ENCODE measurements at places on chromosomes 12 and 14.
A peak's percentile ranks its signal among the peaks of the same experiment; 100 is the strongest.

GRCh38 chr12:1947081-1947480, 28.6 kb upstream of the CACNA2D4 start:
- no peak for DNase-seq

- peak; percentile 6 for DNase-seq
Measured at GRCh38 chr12:62481843-62482540, 15.4 kb downstream of the MON2 start.

- DNase-seq = no peak
Measured at GRCh38 chr12:71935594-71935993, 3.1 kb upstream of the TPH2 start.

- DNase-seq = no peak
Measured at GRCh38 chr12:48999371-49000131, at the start of gene DDN. Gene DDN, minus strand, starts transcription at chr12:48999375. Its CDS starts 88 bp downstream, at chr12:48999287.

- no peak for DNase-seq
Measured at GRCh38 chr14:22973217-22974032, 8.9 kb downstream of the AJUBA start.

GRCh38 chr12:6125310-6125608, 789 bp upstream of the VWF start:
- DNase-seq = no peak

- no peak for DNase-seq
Measured at GRCh38 chr14:44613061-44613712, 106.1 kb upstream of the FSCB start.

GRCh38 chr12:52139579-52140062, 52.2 kb downstream of the KRT80 start:
- no peak for DNase-seq

DNA sequence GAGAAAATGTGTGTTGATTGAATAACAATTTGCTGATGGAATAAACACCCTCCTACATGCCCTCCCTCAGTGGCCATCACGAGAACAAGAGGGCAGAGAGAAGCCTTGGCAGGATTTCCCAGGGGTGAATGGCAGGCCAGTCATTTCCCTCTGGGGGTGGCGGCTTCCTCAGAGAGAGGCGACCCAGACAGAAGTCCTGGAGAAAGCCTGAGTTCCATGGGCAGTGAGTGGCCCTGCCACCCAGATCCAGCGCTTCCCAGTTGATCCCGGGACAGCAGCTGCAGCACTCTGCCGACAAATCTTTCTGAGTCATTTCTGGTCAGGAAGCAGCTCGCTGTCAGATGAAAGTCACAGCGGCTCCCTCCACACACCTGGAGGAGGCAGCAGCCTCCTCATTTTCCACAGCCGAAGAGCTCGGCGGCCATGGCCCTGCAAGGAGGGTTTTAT, 123.0 kb downstream of the SCARB1 start:
- no peak for DNase-seq

DNA sequence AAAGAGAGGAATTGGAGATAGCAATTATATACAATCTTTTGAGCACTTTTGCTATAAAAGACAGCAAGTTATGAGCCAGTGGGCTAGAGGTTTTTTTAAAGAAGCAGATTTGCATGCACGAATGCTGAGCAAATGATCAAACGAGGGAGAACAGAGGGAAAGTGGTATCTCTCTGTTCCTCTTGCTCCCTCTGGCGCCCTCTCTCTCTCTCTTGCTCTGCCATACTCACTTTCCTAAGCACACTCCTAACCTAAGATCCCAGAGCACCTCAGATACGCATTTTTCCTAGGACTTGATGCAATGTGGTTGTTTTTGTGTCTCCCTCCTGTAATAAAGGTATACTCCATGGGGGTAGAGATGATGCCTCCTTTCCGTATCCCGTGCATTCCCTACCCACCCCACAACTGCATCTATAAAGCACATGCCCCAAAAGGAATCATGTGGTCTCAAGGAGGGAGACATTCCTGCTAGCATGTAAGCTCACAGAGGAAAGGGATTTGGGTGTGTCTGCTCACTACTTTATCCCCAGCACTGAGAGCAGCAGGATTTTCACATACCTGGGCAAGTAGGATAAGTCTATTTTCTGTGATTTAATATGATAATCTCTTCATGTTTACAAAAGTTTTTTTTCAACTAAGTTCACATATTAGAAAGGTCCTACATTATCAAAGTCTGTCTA, 270.2 kb downstream of the SSPN start:
- DNase-seq = no peak

- DNase-seq = no peak
Measured at GRCh38 chr12:93022603-93023340, 93.7 kb upstream of the EEA1 start.

GRCh38 chr14:68217791-68218340, 398.3 kb downstream of the RAD51B start:
- no peak for DNase-seq

GRCh38 chr14:53380052-53380866, 227.1 kb upstream of the DDHD1 start:
- no peak for DNase-seq

DNA sequence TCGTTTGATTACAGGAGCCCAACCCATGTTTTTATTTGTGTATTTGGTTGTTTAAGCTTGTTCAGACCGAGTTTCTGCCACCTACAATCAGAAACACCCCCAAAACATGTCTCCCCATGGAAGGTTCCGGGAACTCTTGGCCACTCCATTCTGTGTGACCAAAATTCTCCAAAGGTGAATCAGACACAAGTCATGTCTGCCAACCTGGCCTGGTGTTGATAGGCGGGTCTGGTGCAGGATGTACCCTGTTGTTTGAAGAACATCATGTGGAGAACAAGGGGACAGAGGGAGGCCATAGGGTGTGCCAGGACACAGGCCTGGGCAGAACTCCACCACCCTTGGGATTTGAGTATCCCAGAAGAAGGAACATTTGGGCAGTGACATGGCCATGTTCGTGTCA, 147.1 kb upstream of the MYL2 start:
- DNase-seq = no peak

DNA sequence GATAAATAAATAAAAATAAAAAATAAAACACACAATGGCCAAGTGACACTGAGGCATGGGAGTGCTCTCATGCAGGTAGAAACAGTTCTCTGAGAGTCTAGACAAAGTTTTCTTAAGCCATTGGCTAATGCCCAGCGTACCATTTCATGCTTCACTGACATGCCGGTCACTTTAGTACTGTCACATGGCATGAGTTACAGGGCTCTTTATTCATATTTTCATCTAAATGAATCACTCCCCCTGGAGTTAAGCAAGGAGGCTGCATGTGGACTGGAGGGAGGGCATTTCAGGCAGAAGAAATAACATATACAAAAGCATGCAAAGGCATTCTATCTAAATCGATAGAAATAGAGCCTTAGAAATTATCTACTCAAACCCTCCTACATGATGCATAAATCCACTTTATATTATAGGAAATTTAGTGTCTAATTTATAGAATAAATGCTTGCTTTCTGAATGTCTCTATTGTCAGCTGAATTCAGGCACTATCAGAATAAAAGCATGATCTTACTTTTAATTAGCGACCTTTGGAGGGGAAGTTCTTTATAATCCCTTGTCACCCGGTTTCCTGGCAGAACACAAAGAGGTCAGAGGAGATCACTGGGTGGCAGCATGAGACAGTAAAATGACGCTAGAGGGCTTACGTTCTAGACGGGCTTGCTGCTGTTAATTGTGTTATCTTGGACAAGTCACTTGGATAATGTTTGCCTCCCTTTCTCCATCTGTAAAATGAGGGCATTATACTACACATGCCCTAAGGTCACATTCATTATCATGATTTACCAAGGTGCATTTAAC, 17.5 kb downstream of the DYRK4 start:
- no peak for DNase-seq

DNA sequence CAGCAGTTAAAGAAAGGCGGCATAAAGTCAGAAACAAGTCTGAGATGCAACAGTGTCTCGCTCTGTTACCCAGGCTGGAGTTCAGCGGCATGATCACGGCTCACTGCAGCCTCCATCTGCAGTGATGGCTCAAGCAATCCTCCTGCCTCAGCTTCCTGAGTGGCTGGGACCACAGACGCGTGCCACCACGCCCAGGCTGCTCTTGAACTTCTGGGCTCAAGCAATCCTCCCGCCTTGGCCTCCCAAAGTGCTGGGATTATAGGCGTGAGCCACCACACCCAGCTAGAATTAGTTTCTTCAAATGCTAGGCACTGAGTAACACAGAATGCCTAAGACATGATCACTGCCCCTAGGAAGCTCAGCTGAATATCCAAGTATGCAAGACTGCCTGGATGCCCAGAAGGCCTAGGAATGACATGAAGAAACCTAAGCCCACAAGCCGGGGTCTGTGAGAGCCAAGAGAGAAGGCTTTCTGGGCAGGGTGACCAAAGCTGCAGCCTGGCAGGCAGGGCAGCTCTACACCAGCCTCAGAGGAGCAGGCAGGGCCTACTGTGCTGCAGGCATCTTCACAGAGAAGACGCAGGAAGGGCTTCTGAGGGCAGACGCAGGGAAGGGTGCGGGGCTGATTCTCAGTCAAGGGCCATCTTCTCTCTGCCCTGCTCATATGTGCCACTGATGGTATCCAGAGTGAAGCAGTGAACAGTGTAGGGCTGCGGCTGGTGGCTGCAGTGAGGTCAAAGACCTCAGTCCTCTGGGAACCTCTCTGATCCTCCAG, 4.3 kb upstream of the PPP2R5C start:
- DNase-seq = no peak

GRCh38 chr14:59398841-59399240, 66.3 kb downstream of the GPR135 start:
- no peak for DNase-seq

- peak; percentile 88 for DNase-seq
Measured at GRCh38 chr12:49538510-49539403, at the start of gene KCNH3. Gene KCNH3, plus strand, starts transcription at chr12:49539030. Its CDS starts 387 bp downstream, at chr12:49539417.

- DNase-seq = no peak
Measured at GRCh38 chr14:48703728-48704467, 882.3 kb downstream of the RPS29 start.

GRCh38 chr14:77084985-77085384, 13.1 kb upstream of the CIPC start:
- DNase-seq = no peak

- DNase-seq = no peak
Measured at GRCh38 chr12:62694116-62694515, 227.5 kb downstream of the MON2 start.

- no peak for DNase-seq
Measured at GRCh38 chr14:58914279-58914855, 274.1 kb upstream of the DAAM1 start.

GRCh38 chr14:78401866-78402265, 231.7 kb downstream of the NRXN3 start:
- DNase-seq = no peak

DNA sequence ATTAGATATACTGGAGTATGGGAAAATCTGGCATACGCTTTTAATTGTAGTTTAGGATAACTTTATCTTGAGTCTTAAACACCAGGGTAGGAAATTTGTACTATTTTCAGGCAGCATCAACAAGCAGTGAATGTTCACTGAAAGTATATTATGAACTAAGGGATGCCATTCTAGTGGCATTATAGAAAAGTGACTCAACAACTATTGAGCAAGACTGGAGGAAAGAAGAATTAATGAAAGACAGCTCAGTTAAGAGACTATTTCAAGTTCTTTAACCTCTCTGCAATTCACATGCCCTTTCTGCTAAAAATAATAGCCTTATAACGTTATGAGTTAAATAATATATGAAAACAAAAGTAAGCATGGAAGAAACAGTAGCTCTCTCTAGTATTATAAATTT, 343.1 kb downstream of the FSCB start:
- DNase-seq = no peak

- no peak for DNase-seq
Measured at GRCh38 chr12:96501133-96501761, 11.9 kb downstream of the CFAP54 start.

GRCh38 chr14:61749867-61750266, 12.4 kb upstream of the SNAPC1 start:
- DNase-seq = peak; percentile 79

- peak; percentile 11 for DNase-seq
Measured at GRCh38 chr14:24013654-24014514, 25.2 kb downstream of the DHRS4L2 start.

Measured in NCI-H510A (cell line).